ENCODE measurements at places on chromosomes 1 and 21.

DNA sequence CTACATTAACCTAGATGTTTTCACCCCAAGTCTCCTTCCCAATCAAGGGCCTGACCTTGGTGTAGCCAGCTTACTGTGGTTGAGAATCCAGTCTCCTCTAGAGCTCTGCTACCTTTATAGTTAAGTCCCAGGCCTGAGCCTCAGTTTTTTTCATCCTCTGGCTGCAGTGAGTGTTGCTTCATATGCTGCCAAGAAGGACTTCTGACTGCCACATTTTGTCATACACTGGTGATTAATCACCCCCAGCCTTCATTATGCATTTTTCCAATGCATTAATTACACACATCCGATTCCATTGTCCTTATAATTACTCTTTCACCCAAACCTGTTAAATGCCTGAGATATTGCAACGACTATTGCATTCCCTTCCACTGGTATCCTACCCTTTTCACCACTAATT, 66.3 kb upstream of the FGGY start:
- DNase-seq: no peak

DNA sequence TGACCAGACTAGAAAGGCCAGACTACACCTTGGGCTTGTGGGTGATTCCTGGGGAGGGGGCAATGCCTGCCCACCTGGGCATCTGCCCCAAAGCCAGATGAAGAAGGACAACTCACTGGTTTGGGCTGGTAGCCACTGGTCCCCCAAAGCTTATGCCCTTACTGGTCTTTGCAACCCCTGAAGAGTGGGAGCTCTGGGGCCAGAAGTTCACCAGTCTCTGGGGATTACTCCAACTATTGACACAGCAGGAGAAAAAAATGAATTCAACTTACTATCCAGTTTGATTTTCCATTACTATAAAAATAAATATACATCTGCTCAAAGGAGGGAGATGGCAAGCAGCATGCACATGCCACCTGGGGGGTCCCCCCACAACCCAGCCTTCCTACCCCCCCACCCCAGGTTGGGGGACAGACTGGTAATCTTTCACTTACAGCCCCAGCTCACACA, 2.6 kb downstream of the AHDC1 start:
- no peak for DNase-seq

DNA sequence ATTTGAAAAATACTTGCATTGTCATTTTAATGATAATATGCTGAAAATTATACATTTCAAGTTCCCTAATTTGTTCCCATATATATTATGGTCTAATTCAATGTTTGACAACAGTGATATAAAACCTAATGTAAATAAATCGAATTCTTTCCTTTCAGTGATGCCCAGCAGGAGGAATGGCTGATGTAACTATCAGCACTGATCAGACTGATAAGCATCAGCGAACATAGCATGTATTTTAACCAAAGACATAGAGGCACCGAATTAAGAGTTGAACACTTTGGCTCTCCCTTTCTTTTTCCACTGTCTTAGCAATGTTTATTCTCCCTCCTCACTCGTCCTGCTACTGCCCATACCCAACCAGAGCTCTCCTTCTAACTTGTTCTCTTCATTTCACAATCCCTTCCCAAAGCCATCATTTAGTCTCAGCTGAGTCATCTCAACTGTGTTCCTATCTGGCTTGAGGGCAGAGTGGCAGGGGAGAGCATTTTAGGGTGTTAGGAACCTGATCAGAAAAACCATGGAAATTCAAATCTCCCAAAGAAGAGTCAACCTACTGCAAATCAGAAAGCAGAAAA, 58.8 kb upstream of the C1orf115 start:
- no peak for DNase-seq

GRCh38 chr1:155082301-155083051, 3.8 kb downstream of the EFNA3 start:
- DNase-seq: no peak

DNA sequence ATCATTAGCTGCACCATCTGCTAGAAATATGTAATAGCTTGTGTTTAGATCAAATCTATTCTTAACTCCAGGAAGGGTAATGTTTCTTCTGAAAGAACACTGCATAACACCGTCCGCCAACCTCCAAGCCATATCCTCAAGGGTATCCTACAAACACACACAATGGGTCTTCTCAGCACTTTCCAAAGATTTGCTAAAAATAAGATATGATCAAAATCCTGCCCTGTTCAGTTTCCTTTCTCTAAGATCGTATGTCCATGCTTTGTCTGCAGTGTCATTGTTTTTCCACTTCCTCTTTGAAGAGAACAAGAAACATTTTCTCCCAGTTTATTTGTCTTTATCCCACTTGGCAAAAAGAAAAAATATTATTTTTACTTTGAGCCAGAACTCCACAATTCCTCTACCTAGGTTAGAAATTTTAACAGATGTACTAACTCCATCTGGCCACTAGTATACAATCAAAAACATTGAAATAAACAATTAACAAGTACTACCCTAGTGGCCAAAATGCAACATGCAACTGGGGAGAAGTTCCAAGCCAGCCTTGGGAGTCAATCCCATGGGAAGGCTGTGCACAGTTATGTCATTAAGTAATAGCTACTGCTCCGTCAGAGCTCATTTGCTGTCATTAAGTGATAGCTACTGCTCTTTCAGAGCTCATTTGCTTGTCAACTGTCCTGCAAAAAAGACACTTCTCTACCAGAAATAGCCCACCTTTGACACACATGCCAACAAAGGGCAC, 37.8 kb downstream of the FRRS1 start:
- DNase-seq: no peak

DNA sequence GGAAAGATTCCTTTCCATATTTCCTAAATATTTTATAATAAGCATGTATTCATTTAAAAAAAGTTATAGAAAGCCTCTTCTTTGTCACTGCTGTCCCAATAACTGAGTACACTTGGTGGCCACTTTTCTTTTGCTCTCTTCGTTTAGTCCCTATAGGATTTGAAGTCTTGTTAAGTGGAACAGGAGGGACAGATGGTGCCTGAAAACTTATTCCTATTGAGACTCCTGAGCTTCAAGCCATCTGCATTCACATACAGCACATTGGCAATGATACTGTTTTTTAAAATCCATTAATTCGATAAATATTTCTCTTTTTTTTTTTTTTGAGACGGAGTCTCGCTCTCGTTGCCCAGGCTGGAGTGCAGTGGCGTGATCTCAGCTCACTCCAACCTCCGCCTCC, 2.0 kb upstream of the ZBTB40 start:
- DNase-seq: no peak

DNA sequence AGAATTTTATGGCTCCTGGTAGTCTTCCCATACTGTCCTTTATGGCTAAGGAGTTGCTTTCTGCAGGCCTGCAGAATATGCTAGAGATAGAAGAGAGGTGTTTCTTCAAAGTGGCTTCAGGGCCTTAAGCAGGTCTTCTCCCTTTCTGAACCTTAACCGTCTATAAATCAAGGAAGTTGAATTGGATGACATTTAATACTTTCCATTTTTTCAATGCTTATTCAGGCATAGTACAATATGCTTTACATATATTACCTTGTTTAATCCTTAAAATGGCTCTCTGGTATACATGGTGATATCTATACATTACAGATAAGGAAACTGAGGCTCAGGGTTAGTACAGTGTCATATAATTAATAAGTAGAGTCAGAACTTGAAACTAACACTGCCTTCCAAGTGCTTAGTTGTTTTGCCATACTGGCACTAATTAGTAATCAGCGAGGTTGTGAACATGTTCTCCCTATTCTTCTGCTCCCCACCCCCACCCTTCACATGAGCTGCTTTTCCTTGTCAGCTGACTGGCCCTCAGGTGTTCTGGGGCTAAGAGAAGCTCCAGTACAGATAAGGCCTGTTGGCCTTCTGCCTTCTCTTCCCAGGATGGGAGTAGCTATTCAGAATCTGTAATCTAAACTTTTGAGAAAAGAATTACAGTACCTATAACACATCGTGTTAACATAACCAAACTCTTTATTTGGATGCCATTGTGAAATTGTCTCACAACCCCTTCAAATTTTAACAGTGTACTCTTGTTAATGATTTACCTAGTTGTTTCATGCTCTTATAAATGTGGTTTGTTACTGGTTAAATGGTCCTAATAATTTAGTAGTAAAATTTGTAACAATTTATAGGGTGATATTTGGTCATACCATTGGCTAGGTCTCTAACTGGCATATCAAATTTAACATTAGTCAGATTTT, 13.6 kb downstream of the NFYC start:
- no peak for DNase-seq
